ENCODE measurements at places on chromosomes 7 and 10.

DNA sequence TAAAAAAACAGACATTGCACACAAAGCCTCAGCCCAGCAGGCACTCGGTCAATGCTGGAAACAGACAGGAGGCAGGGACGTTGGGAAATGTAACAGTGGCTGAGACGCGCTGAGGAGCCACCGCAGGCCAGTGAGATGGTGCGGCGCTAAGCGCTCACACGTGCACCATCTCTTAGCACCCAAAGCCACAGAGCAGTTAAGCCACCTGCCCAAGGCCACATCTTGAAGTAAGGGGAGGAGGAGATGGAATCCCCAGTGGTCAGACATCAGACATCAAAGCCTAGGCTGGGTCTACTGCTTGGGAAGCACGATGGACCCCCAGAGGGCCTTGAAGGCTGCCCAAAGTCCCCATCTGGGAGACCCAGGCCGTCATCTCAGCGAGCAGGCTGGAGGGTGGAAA lies 15.6 kb downstream of the LAT2 start:
- no peak for DNase-seq

- no peak for DNase-seq
Observed at GRCh38 chr7:102252366-102252982, 34.2 kb upstream of the SH2B2 start.

GRCh38 chr10:98110356-98110755 lies 24.1 kb upstream of the R3HCC1L start:
- DNase-seq = no peak

DNA sequence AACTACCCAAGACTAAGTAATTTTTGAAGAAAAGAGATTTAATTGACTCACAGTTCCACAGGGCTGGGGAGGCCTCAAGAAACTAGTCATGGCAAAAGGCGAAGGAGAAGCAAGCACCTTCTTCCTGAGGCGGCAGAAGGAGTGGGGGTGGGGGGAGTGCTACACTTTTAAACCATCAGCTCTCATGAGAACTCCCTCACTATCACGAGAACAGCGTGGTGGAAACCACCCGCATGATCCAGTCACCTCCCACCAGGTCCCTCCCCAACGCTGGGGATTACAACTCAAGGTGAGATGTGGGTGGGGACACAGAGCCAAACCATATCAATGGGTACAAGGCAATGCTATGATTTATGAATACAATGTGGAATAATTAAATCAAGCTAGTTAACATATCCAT lies 241.9 kb downstream of the PTPRN2 start:
- DNase-seq = no peak

GRCh38 chr7:84194484-84195271 lies at the start of gene SEMA3A:
Gene SEMA3A, minus strand, starts transcription at chr7:84194789. Its CDS starts 203 bp downstream, at chr7:84194586.
- peak; percentile 85 for DNase-seq

DNA sequence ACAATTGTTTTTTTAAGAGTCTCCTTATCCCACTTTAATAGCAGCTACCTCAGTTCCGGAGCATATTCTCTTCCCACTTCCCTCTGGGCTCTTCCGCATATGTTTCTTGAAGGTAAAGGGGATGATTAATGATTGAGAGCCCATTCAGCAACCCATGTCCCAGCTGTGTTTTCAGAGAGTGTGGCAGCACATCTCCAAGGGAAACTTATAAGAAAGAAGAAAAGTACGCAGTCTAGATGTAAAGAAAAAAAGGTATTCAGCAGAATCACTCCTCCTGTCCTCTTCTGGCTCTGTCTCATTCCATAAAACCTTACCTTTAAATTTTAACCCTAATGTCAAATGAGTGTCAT lies 9.7 kb upstream of the ANKRD7 start:
- no peak for DNase-seq

GRCh38 chr7:24701261-24702235 lies 55.7 kb downstream of the GSDME start:
- peak; percentile 11 for DNase-seq

GRCh38 chr10:131944976-131945695 lies 36.6 kb downstream of the BNIP3 start:
- no peak for DNase-seq

- no peak for DNase-seq
Observed at GRCh38 chr7:32163896-32164295, 93.7 kb upstream of the PDE1C start.

DNA sequence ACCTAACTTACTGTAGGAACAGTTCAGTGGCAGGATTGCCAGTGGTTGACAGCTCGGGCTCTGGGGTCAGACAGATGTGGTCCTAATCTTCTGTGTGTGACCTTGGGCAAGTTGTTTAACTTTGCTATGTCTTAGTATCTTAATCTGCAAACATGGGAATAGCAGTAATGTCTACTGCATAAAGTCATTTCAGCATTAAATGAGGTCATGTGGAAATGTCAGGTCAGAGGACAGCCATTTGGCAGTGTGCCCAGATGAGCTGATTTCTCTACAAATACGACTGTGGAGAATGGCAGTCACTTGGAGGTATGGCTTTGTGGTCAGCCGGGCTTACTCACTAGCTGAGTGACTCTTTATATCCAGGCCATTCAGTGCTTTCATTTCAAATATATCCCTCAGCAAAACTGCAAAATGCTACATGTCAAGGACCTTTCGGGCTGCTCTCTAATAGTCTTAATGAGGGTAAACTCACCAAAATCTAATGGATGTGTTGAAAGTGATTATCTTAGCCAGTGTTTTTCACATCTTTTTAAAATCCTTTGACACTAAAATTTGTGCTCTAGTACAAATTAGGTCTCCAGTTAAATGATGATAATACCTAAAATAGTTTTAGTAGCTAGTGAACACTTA lies 171.4 kb downstream of the ST7 start:
- DNase-seq = peak; percentile 97

- no peak for DNase-seq
Observed at GRCh38 chr7:141389140-141389796, 161.9 kb upstream of the AGK start.

GRCh38 chr10:114821915-114822443 lies 399 bp downstream of the FHIP2A start:
- DNase-seq = no peak

DNA sequence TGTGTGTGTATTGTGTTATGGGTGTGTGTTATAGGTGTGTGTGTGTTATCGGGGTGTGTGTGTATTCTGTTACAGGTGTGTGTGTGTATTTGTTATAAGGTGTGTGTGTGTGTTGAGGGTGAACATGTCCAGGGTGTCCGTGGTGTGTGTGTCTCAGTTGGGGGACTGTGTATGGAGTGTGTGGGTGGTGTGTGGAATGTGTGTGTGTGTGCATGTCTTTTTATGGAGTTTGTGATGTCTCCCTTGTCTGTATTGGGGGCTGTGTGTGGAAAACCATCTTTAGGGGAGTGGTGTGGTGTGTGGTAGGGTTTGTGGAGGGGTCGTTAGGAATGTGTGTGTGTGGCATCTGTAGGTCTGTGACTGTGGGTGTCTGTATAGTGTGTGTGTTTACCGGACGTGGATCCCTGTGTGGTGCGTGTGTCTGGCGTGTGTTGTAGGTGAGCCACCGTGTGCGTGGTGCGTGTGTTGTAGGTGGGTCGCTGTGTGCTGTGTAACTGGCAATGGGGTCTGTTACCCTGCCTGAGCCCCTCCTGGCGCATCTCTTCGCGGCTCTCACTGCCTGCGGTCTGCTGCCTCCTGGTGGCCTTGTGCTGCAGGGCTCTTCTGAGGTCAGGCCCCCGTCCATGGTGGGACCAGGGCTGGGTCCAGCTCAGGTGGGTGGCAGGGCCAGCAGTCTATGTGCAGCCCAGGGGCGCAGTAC lies 61.7 kb downstream of the PALD1 start:
- no peak for DNase-seq

DNA sequence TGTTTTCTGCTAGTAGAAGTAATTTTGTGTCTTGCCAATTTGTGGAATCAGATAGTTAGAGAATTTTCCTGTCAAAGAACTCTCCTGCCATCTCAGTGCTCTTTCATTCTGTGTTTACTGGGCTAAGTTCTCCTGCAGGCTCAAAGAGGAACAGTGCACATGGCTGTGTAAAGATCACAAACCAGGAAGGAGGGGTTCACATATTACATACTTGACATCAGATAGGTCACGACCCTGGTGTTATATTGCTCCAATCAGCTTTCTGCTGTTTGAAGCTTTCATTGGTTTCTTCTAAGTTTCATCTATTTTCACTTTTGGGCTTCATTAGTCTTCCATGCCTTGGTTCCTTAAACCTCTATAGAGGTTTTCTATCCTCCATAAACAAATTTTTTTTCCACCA lies 13.5 kb upstream of the ELMO1 start:
- DNase-seq = no peak

GRCh38 chr10:35368485-35369048 lies 32.3 kb downstream of the CCNY start:
- DNase-seq = no peak
